ENCODE measurements at places on chromosomes 13 and 19. TPM values are rescaled to one million over a fixed set of nuclear protein-coding genes. Genes with fewer than 3 reads are reported as not detected.

DNA sequence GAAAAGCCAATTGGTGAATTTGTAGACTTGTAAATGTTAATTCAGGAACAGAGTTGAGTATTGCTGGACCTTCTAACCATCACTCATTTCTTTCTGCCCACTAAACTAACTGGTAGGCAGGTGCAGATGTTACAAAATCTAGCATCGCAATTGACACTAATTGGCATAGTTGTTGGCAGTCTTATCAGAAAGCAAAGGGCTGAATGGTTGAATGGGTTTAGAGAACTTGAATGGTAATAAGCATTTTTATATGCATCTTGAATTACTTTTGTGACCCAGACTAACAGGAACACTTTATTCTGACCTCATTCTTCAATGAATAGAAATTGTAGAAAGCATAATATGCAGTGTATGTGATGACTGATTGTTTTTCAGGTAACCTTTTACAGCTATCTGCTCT is 189.1 kb downstream of the GGACT start:
- no peak for DNase-seq

DNA sequence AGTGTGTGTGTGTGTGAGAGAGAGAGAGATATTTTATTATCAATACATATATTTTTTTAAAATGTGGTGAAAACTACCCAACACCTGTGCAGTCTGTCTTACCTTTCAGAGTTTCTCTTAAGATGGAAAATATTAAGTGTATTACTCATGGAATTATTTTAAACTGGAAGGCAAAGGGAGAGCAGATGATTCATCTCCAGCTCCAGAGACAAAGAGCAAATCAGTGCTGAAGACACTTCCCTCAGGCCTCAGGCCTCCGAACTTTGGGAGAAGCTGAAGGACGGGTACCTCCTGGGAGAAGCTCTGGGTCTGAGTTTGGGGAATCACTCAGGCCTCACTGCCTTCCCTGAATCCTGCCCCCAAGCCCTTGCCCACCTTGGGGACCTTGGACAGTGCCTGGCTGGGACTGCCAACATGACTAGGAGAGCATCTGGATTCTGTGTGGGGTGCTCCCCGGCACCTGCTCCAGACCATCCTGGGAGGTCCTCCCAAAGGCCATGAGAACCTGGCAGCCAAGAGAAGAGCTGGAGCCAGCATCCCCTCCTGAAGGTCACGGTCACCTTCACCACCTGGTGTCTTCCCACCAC is 170.4 kb upstream of the UBL3 start:
- DNase-seq = no peak

Gene FSD1
- total RNA-seq = 38.0 TPM

DNA sequence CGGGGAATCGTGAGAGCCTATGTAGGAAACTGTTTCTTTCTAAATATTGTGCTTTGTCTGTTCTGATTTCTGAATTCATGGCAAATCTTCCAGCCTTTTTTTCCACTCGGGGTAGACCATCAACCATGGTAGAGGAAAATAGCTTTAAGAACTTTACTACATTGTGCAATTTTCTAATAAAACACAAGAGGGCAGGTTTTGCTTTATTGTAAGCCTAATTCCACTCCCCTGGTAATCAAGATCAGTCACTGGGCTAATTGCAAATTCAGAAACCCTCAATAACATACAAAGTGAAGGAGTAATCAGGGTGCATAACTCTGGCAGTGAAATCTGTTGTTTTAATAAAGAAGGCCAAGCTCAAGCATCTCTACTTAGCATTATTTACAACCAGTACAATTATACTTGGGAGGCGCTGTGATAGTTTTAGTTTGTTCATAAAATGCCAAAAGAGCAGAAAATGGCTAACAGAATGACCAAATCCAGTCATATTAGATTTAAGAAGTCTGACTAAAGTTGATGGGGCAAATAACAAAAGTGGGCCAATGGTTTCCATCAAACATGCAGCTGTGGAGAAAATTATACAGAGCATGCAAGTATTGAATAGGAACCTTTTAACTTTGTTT is 43.8 kb downstream of the DCT start:
- no peak for DNase-seq

- DNase-seq = no peak
Measured at GRCh38 chr19:10114651-10115391, 3.3 kb downstream of the P2RY11 start.

GRCh38 chr13:81106348-81106747 is 765.4 kb upstream of the SPRY2 start:
- DNase-seq = no peak

GRCh38 chr19:2636897-2637683 is 65.4 kb downstream of the GNG7 start:
- no peak for DNase-seq

- no peak for DNase-seq
Measured at GRCh38 chr13:111394211-111394922, 73.9 kb downstream of the TEX29 start.

Gene BLVRB
- 39.7 TPM for total RNA-seq

DNA sequence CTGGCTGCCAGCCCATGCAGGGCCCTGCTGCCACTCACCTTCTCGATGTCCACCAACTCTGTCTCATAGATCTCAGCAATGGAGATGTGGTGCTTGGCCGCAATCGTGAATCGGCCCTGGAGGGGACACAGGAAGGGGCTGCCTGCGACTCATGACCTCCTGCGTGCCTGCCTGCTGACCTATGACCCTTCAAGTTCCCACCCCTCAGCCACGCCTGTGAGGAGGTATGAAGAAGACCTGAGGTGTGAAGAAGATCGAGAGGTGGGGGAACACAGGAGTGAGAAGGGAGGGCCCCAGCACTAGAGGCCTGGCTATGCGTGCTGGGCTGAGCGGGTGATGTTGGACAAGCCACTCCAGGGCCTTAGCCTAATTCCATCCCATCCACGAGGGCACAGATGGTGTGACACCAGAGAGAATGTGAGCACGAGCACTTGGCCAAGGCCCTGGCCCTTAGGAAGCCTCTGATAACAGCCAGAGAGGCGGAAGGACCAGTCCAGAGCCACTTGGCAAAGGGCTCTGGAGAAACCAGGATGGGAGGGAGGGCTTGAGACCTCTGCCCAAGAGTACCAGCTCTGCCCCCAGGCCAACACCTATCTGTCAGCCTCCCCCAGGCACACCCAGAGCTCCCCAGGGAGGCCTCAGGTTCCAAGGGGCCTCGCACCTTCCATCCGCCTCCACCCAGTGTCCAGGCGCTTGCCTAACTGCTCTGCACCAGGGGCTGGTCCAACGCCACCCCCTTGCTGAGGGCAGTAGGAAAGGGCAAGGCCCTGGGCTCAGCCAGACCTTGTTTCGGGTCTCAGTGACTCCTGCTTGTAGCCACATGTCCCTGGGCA is 9.6 kb upstream of the KPTN start:
- DNase-seq = no peak

DNA sequence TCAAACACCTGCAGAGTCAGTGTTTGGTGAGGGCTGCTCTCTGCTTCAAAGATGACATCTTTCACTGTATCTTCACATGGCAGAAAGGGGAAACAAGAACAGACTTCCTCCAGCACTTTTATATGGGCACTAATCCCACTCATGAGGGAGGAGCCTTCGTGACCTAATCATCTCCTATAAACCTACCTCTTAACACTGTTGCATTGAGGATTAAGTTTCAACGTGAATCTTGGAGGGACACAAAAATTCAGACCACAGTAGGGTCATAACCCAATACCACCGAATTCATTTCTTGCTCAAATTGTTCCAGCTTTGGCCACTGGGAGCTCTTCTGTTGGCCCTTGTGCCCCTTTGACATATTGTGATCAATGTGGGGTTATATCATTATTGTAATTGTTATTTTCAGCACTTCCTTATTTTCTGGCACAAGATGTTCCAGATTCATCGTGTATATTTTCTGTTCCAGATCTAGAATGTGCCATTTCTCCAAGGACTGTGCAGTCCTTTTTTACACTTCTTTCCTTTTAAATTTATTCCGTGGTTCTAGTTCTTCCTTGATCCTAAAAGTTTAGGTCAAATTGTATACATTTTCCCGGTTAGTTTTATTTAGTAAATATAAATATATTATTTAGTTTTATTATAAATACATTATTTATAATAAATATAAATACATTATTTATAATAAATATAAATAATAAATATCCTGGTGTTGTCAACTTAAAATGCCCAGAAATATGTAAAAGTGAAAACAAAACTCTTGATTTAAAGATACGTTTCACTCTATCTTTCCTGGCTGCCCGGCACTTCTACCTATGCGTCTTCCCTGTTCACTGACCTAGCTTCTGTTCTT is 35.5 kb upstream of the IGFL4 start:
- DNase-seq = no peak

DNA sequence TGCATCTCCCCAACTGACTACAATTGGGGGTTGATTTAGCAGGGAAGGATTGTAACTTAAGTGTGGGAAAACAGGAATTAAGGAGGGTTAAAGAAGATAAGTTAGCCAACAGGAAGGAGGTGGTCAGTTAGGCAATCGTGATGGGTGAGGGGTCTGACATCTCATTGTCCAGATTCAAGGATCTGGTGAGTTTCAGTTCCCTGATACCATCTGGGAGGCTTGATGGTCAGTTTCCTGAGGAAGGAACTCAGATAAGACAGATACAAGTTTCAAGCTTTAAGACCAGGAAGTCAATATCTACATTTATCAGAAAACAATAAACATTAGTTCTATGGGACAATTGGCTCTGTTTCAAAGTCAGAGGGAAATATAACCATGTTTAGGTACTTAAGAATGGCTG is 601.8 kb downstream of the SLITRK6 start:
- DNase-seq = no peak

- no peak for DNase-seq
Measured at GRCh38 chr19:8081569-8082550, 29.3 kb downstream of the CCL25 start.

GRCh38 chr19:58228585-58229254 is at the start of gene ZNF544:
Gene ZNF544 (plus strand): TSS chr19:58228914. CDS start chr19:58244024, 15,110 bp downstream.
- peak; percentile 85 for DNase-seq

Gene ZSCAN4
- not detected for total RNA-seq

DNA sequence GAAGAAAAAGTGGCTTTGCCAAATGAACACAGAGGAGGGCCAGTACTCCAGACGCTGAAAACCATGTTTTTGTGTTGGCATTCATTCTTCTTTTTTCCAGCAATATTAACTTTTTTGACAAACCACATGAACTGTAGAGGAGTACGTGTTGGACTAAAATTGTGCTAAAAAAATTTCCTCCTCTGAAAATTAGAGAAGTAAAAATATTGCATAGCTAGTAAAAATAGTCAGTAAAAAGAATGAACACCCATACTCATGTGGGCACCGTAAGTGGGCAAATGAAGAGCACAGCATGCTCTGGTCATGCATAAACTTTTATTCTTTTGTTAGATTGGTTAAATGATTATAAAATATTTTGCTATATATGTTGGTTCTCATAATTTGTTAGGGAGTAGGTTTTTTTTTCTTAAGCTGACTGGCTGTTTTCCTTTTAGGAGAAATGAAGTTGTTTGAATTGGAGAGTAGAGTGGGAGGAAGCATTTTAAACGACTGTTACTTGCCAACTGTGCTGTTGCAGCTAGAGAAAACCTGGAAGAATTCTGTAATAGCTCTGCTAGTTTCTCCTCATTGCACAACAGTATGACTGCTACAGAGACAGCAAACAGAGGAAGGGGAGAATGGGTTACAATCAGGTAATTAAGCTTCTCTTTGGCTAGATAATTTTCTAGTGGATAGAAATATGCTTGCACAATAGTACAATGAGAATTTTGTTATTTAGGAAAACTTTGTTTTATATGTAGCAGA is 222.4 kb downstream of the KCTD12 start:
- DNase-seq = no peak

- DNase-seq = no peak
Measured at GRCh38 chr13:56187331-56187730, 953.4 kb upstream of the PRR20A start.

Gene ZNF221
- 3.4 TPM for total RNA-seq

Gene A1BG
- 14.9 TPM for total RNA-seq

DNA sequence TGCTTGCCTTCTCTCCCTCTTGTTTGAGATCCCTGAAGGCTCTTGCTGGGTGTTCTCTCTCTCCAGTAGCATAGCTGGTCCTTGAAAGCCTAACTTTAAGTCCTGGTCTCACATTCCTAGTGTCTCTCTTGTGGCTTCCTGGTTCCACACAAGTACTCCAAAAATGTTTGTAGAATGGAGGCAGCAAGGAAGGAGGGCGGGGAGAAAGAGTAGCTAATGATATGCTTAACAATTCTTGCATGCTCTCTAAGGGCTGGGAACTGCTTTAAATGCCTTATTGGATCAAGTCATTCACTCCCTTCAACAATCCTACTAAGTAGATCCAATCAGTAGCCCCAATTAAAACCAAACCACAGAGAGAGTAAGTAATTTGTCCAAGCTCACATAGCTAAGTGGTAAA is 357.3 kb downstream of the KLF5 start:
- DNase-seq = no peak

GRCh38 chr19:40596608-40597328 is 4.4 kb upstream of the LTBP4 start:
- DNase-seq = no peak

- no peak for DNase-seq
Measured at GRCh38 chr19:45895519-45895972, 6.9 kb downstream of the MYPOP start.

Gene SYNGR4
- total RNA-seq = not detected

Gene IL11
- total RNA-seq = 0.32 TPM

DNA sequence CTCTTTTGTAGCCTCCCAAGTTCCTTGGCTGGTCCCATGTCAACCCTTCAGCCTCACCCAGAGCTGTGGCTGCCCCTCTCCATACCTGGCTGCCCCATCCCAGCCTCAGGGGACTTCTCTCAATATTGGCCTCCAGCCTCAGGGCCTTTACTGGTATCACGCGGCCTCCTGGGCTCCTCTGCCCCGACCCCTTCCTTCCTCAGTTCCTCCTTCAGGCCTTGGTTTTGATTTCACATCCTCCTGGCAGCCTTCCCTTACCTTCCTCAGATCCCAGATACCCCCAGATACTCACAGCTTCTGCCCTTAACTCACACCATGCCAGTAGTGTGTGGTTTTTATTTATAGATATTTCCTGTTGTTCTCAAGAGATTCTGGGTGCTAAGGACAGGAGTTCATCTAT is 12.8 kb upstream of the SCN1B start:
- DNase-seq = no peak

Gene NUDT15
- 41.8 TPM for total RNA-seq
